Stimulated activated naive CD8-positive, alpha-beta T cell treated with anti-CD3 and anti-CD28 coated beads, Interleukin-15, Interleukin-2, amounts not matched to agents 100 U/mL and 50 U/mL, for 24 hours (primary cell): ENCODE measurements at places on chromosomes 13 and 19.

- no peak for DNase-seq
Measured at GRCh38 chr13:108407495-108407894, 138.0 kb downstream of the TNFSF13B start.

DNA sequence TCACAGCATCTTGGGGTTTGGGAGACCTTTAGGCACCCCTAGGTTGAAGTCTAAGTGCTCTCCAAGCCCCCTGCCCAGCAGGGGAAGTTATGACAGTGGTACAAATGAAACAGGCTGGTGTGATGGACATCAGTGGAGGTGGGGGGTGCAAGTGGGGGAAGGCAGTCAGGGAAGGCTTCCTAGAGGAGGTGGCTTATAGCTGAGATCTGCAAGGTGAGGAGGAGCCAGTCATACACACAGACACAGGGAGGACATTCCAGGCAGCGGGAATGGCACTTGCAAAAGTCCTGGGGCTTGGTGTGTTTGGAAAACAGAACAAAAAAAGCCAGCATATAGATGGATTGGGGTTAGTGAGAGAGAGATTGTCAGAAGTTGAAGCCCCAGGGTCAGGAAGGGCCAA, 11.6 kb downstream of the HSH2D start:
- no peak for DNase-seq

DNA sequence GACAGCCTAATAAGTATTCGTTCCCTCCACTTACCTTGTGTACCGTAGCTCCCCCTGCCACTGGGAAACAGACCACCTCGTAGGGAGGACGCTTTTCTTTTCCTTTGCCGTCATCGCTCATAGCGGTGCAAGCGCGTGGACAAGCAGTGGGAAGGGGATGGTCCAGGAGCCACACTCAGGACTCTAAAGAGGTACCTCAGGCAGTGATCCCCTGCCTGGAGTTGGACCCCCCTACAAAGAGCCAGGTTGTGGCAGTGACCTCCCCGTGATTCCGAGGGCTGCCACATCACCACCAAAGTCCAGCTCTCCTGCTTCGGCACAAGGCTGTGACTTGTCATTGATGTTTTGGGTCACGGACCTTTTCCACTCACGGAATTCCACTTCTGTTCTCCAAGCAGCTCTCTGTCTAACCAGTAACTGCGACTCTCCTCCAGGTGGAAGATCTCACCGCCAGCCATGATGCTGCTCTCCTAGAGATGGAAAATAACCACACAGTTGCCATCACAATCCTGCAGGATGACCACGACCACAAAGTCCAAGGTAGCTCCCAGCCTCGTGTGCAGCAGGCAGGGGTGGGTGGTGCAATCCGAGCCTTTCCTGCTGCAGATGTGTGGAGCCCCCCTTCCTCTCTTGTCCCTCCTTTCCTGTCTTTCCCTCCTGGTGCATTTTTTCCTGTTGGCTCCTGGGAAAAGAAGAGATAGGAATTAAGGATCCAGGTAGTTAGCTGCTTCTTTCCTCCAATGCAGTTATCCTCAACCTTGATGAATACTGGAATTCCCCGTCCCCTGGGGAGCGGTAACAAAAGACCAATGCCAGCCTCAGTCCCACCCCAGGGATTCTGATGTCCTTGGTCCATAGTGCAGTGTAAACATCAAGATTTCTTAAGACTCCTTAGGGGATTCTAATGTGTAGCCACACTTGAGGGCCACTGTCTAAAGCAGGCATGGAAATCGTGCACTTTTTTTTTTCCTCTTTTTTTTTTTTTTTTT, 107.7 kb downstream of the SLC7A1 start:
- no peak for DNase-seq

DNA sequence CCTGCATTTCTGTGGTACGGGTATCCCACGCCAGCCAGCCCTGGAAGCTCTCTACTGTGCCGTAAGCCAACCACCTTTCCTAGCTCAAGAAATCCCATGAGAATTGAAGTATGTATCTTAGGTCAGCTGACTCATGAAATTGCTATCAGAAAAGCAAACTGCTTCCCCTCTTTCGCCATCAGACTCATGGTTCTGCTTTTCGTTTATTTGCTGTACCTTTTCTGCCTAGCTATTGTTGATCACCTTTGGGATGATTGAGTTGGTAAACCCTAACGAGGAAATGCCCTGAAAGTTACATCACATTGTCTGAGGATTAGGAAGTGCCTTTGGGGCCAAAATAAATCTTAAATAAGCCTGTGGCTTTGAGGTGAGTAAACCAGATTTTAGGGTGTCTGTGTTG, at the start of gene ADGRE3:
Gene ADGRE3 (minus strand): TSS at position 81 of the 400 bp plus-strand sequence. CDS start 74 bp downstream, at position 7.
- DNase-seq = no peak

DNA sequence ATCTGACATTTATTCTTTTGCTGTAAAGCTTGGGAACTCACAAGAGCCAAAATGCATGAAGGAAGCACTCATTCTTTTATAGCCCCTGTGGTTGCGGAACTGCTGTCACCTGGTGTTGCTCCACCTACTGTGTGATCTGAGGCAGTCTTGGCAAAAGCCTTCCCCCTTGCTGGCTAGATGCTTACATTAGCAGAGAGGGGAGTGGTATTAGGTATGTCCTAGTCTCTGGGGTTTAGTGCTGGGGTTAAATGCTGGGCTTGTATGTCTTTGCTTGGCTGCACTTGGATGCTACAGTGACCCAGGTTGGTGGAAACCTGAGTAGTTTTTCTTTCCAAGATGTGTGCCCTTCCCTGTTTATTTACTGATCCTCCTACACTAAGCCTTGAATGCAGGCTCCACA, 99.3 kb downstream of the WDFY2 start:
- DNase-seq = no peak

DNA sequence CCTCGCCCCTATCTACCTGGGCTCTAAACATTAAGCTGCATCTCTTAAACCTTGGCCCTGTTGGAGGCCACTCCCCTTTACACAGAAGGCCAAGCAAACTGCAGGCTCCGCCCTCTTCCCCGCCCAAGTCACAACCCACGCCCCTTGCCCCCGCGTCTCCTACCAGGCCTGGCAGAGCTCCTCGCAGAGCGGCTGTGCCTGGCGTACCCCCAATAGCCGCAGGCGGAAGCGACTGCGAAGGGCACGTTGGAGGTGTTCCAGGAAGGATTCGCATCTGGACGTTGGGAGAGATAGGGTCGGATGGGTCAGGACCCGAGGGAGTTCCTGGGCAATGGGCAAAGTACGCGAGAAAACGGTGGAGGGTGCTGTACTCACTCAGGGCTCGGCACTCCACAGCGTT, 5.9 kb downstream of the RTBDN start:
- DNase-seq = peak; percentile 54

DNA sequence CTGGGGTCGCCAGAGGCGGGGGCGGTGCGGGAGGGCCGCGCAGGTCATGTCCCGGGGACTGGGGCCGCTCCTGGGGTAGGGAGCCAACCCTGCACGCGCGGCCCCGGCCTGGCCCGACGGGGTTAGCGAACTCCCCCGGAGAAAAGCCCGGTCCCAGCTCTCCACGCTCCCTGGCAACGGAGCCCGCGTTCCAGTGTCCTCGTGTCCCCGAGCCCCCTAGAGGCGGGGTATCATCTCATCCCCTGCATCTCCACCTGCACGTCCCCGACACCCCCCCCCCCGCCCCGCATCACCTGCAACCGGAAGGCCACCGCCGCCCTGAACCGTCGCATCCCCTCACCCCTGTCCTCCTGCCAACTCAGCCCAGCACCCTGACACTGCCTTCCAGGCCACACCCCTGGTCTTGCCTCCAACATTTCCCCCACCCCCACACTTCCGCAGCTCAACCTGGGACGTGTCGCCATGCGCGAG, 2.7 kb downstream of the WDR88 start:
- peak; percentile 79 for DNase-seq

DNA sequence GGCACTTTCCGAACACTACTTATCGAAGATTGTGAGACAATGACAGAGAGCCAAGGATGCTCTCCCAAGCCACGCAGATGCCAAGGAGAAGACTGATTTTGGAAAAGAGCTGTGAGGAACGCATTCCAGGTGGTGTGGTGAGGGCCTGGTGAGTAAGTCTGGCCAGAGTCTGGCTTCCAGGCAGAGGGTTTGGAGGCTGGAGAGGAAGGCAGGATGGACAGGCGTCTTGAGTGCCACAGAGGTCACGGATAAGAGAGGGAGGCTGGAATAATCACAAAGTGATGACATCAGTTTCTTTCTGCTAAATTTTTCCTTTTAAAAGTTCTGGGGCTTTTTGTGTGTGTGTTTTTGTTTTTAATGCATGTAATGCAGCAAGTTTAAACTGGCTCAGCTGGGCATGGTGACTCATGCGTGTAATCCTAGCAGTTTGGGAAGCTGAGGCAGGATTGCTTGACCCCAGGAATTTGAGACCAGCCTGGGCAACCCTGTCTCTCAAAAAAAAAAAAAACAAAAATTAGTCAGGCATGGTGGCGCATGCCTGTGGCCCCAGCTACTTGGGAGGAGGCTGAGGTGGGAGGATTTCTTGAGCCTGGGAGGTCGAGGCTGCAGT, 235.1 kb downstream of the NALCN start:
- DNase-seq = no peak

DNA sequence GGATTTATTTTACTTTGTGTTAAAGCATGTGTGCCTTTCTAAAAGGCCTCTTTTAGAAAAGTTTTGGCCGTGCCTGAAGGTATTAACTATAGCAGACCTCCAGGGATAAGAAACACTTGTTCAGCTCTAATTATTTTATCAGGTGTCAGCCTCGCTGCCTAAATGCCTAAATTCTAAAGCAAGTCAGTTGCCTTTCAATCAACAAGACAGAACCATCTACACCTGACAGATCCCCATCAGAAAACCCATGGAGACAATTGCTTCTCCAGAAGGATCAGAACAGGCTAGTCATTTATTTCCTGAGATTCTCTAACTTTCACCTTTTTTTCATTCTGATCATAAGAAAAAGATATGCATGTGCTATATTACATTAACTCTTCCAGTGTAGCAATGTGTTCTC, 171.4 kb upstream of the GPC6 start:
- DNase-seq = no peak

DNA sequence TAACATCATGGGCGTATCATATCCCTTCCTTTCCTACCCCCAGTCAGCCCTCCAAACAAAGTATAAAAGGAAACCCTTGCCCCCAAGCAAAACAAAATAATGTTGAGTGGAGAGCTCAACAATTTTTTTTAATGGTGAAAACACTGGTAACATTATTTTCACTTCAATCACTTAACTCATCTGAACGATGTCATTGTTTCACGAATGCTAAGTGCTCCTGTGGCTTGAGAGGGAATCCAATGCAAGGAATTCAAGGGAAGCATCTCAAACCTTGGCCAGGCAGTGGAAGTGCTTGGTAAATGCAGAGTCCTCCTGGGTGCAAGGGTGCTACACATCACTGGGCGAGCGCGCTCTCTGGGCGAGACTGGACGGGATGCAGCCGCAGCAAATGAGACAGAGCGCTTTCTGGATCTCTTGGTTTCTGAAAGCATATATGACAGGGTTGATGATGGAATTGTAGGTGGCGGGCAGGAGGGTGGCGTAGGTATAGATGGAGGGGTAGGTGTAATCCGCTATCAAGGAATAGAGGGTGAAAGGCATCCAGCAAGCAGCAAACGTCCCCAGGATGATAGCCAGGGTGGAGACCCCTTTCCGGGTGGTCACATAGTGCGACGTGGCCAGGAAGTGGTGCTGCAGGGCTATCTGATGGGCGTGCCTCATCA, 2.0 kb downstream of the GPR12 start:
- DNase-seq = no peak

- no peak for DNase-seq
Measured at GRCh38 chr13:99375738-99376080, 68.5 kb upstream of the GPR183 start.

DNA sequence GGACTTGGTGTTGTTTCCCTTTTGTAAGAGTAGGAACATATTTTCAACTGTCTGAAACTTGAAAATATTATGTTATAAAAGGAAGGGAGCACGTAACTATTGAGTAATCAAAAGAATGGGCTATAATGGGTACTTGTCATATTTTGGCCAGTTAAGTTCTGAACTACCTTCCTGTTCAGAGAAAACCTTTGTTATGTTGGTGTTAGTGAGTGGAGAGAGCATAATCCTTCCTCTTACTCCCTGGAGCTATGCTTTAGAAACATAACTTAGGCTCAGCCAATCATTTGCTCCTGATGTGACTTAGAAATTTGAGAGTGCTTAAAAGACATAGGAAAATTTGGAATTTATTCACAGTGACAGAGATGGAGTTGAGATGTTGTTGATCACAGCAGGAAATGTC, 482.5 kb upstream of the SPRY2 start:
- no peak for DNase-seq

GRCh38 chr19:18477974-18478373, 40.0 kb upstream of the ISYNA1 start:
- DNase-seq = no peak

DNA sequence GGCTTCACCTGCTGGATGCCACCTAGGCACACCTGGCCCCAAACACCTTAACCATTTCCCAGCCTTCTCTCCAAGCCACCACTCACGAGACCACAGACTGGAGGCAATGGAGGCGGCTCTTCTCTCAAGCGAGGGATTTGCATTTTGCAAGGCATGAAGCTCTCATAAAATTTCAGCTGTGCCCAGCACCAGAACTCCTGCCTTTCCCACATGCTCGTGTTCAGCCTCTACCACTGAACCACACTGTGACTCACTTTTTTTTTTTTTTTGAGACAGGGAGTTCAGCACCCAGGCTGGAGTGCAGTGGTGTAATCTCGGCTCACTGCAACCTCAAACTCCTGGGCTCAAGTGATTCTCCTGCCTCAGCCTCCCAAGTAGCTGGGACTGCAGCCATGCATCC, 10.6 kb downstream of the NANOS3 start:
- DNase-seq = no peak

- no peak for DNase-seq
Measured at GRCh38 chr13:87684850-87685742, 13.9 kb downstream of the SLITRK5 start.

DNA sequence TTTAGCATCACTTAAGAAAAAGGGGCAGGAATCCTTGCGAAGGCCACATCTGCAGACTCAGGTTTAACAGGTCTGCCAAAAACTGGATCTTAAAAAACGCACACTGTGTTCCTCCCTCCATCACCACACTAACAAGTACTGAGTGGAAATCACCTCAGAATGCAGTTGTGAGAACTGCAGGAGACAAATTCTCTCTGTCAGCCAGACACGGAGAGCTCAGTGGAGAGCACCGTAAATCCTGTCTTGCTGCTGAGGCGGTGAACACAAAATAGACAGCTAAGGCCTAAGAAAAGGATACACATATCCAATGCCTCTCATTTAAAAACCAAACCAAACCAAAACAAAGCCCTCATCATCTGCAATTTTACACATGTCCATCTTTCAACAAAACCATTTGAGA, 1287.6 kb downstream of the EFNB2 start:
- no peak for DNase-seq

DNA sequence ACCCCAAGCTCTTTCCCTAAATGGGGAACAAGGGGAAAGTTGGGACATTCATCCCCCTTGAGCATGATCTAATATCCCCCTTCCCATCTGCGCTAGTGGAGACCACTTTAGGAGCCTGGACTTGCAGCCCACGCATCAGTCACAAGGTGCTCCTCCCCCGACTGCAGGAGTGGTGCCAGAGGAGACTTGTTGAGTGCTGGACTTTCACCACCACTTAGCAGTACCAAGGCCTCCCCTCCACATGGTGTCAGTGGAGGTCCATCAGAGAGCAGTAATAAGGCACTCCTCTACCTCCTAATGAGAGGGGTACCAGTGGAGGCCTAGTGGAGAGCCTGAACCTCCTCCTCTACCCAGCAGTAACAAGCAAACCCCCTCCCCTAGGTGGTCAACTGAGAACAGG, 22.5 kb downstream of the CAB39L start:
- DNase-seq = peak; percentile 15

GRCh38 chr13:34750078-34750931, 191.8 kb upstream of the NBEA start:
- DNase-seq = no peak

GRCh38 chr13:76732367-76732766, 153.8 kb downstream of the KCTD12 start:
- DNase-seq = no peak
